ENCODE measurements at places on chromosomes 7 and 10.
A peak's percentile ranks its signal among the peaks of the same experiment; 100 is the strongest.

GRCh38 chr10:69925111-69925510, 123.4 kb downstream of the COL13A1 start:
- ATAC-seq = no peak

DNA sequence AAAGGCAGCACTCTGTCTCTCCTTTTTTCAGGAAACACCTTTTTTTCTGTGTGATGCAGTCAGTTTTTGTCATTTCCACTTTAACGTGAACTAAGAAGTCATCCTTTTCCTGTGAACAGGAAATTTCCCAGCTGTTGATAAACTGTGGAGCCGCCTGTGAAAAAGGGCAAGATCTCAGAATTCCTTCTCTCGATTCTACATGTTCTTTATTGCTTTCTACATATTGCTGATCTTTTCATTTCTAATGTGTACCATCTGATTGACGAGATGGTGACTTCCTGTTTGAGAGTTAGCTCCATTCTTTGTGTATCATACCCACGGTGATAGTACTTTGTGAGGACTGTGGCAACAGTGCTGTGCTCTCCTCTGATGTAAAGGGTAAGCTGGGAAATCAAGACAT, 50.4 kb downstream of the ADD3 start:
- peak; percentile 84 for ATAC-seq

DNA sequence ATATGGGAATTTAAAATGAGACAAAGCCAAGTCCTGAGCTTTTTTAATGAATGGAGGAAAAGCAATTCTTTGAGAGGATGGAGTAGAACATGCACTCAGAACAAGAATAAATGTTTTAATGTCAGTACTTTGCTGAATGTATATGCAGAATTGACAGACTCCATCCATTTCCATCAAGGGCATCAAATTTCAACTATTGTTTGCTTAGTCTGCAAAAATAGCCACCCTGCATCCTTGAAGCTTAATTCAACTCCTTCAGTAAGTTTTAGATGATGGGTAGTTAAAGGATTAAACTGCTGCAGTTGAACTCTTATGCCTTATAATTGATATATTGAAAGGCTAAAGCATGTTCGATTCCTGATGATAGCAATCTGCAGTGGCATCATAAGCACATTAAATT, 99.7 kb upstream of the IFRD1 start:
- ATAC-seq = no peak

GRCh38 chr7:14688208-14688607, 214.3 kb downstream of the DGKB start:
- no peak for ATAC-seq

DNA sequence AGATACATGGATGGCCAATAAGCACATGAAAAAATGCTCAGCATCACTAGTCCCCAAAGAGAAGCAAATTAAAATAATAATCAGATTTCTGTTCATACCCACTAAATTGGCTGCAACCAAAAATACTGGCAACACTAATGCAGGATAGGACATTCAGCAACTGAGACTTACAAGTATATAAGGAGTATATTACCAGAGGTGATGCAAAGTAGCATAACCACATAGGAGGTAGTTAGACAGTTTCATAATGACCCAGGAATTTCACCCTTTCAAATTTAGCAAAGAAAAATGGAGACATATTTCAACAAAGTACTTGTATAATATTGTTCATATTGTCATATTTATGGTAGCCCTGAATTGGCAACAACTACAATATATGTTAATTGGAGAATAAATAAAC, 727.8 kb downstream of the GRID1 start:
- ATAC-seq = no peak

GRCh38 chr10:81873932-81874816, 820 bp upstream of the NRG3 start:
- ATAC-seq = no peak

DNA sequence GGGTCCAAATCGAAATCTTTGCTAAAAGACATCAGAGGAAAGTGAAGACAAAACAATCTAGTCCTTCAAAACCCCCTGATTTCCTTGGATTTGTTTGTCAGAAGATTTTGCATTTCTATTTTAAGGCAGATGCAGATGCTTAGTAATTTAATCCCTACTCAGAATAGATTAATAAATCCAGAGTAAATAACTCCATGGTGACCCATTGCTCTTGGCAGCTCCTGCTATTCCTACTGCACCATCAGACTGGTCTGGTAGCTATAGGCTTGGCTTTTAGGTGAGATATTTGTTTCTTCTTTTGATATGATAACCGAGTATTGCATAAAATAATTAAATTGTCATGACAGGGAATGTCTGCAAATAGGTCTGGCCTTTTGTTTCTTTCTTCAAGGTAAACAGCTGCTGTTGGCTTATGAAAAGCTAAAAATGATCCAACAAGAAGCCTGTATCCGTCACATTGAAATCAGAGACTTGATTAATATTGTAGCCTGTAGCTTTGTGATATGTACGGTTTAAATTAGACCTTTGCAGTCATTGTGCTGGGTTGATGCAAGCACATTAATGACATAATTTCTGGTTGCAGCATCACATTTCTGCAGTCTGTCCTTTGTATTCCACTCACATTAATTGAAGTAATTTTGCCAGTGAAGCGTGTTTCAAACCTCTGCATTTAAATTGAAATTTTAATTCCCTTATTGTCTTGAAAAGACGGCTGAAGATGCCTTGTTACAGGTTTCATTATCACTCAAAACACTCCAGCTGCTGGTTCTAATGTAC, 40.7 kb downstream of the EXOC4 start:
- no peak for ATAC-seq
